Anterior cingulate cortex (tissue), 58 donors: ENCODE measurements at places on chromosomes 2 and 18.

DNA sequence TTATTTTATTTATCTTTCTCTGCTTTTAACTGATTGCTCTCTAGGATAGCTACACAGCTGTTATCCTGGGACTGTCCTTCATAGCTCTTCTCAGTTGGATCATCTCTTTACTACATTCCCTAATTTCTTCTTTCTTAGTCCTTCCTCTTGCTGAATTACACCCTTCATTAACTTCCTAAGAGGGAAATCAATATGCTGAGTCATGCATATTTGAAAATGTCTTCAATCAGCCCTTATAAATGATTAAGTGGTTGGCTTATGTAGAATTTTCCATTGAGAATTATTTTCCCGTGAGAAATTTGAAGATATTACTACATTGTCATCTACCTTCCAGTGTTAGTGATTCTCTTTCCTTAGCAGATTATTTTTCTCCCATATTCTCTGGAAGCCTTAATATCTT, 214.2 kb downstream of the SOCS6 start:
- DNase-seq = no peak

DNA sequence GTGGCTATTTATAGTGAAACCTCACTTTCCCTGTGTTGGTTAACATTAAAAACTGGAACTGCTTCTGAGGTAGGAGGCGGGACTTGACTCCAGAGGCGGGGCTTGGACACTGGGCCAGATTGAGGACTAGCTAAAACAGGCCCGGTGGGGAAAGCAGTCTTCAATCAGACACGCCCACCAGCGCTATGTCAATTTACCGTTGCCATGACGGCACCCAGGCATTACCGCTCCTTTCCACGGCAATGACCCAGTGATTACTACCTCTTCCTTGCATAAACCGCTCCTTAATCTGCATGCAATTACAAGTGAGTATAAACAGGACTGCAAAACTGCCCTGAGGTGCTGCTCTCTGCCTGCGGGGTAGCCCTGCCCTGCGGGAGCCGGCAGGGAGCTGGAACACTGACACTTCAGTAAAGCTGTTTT, 35.3 kb downstream of the LRRFIP1 start:
- no peak for DNase-seq

- no peak for DNase-seq
These were observed 65.7 kb downstream of the CELF4 start for GRCh38 chr18:37499913-37500312.

DNA sequence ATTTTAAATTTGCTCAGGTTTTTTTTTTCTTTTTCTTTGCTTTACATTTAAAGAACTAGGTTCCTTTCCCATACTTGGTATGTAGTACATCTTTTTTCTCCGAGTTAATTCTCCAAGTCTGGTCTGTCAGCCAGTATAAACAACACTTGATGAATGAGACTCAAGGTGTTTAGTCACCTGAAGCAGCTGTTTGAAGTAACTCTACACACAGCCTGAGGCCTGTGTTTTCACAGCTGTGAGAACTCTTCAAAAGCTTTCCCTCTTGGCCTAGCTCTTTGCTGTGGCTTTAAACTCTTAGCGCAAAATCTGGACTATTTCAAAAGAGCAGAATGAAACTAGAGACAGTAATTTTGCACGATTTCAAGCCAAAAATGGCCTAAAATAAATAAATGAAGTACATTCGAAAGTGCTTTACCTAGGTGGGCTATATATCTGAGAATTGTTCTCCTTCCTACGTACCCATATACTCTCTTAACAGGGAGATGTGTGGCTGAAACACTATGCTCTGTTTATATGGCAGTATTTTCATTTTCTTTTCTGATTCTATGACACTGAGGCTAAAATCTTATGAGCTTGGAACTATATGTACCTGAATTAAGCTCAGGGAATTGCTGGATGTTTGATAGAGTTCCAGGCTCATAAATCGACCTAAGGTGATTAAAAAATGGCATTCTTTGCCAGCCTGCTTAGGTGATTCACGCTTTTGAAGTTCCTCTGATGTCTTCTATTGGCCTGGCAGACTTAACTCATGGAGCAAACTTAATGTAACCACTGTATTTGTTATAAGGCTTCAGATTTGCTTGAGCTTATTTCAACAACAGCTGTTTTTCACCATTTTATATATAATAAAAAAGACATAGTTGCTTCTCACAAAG, 1044.1 kb upstream of the ZEB2 start:
- DNase-seq = no peak

DNA sequence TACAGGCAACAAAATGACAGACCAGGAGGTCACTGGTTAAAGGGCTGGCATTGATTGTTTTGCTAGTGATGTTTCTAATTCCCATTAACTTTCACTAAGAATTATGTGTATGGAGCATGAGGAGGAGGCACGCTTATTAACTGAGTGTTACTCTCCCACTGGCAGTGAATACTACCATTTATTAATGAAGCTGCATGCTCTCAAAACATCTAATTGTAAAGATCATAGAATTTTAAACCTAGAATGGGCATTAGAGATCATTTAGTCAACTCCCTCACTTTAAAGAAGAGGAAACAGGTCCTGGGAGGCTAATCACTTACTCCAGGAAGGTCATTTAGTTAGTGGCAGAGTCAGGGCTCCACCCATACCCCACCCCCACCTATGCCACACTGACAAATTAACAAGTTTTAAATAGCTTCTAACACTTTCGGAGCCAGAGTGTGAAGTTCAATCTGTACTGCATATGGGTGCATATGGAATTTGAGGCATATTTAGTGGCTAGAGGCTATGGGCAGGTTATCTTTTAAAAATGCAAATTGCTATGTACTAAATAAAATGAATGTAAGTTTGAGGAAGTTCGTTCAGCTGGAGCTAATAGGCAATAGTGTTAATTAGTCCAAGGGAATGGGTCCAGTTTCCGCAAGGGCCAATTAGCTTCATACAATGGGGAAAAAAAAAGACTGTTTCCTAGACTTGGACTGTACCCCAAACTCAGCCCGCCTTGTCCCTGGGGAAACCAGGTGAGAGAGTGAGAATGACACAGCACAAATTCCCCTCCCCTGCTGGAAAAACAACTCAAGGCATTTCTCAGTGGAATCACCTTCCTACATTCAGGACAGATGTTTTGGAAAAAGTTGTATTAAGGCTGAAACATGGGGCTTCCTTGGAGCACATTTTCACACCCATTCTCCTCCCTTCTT, 178.8 kb downstream of the ICOS start:
- no peak for DNase-seq

GRCh38 chr2:156199588-156199987, 132.9 kb downstream of the NR4A2 start:
- no peak for DNase-seq

GRCh38 chr2:19577723-19578122, 219.3 kb upstream of the OSR1 start:
- DNase-seq = no peak

- no peak for DNase-seq
These were observed 41.5 kb upstream of the CHST9 start for GRCh38 chr18:27226556-27227075.

GRCh38 chr2:7987992-7988391, 693.9 kb upstream of the ID2 start:
- no peak for DNase-seq

DNA sequence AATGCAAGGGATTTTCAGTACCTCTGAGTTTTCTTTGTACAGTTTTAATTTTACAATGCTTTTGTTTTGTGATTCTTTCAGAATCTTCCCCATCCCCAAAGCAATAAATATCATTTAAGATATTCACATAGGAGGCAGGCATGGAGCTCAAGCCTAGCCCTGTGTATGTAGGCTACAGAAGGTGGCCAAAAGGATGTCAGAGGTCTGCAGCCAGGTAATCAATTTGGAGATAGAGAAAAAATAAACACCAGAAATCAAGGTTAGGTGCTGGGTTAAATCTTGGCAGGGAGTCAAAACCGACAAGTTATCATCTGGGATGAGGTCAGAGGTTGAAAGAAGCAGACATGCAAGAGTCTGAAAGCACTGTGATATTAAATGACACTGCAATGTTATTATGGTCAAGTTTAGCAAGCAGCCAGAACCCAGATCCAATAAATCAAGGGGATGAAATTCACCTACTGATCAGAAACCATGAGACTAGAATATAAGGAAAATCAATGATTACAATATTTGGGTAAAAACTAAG, 45.1 kb upstream of the LRP1B start:
- DNase-seq = no peak

DNA sequence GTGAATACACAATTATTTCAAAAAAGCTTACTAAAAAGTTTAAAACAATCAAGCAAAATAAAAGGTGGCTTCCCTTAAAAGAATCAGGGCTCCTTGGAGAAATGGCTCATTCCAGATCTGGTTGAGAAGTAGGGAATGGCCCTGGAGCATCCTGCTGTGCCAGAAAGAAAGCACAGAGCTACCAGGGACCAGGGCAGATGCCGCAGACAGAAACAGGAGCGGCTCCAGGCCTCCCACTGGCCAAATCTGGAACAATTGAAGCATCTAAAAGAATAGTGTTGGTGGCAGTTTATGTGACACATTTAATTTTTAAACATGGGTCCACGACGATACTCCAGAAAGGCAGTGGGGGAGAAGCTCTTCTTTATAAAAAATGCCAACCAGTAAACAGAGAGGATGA, 75.5 kb downstream of the GBX2 start:
- DNase-seq = no peak

GRCh38 chr2:88561646-88562388, 65.4 kb downstream of the EIF2AK3 start:
- no peak for DNase-seq

DNA sequence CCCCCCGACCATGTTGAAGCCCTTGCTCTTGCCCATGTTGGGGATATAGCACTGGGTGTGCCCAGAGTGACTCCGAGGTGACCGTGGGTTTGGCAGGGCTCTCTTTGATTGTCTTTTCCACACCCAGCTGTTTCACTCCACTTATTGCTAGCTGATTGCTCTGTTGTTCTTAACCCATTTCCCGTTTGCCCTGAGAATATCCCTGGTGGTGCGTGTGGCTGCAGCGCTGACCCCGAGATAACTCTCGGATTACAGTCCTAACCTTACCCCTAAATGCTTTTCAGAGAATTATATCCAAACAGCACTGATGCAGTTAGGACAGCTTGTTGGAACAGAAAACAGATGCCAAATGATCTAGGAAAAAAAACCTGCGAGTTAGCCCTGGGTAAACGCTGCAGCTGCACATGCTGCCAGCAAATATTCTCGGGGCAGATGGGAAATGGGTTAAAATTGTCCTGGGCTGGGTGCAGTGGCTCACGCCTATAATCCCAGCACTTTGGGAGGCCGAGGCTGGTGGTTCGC, 34.3 kb upstream of the SNORC start:
- DNase-seq = no peak

- no peak for DNase-seq
These were observed 46.3 kb downstream of the ITSN2 start for GRCh38 chr2:24313744-24314632.

GRCh38 chr18:25538175-25538922, 186.4 kb upstream of the ZNF521 start:
- DNase-seq = no peak

DNA sequence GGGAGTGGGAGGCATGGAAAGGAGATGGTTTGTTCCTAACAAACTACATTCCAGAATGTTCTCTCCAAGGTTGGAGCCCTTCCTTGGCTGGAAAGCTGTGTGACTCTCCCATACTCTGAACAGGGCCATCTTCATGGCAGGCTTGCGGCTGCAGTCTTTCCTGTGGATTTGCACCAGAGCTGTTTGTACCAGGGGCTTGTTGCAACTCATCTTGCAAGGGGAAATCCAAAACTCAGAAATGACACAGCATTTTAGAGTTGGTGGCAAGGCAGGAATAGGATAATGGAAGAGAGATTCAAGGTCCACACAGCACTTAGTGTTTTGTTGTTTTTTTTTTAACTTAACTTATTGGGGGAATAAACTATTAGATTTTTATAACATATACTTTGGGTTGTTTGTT, 73.7 kb upstream of the ZNF516 start:
- DNase-seq = no peak
